Activated CD4-positive, alpha-beta T cell treated with anti-CD3 and anti-CD28 coated beads, Interleukin-10, Interleukin-2, amounts not matched to agents 100 ng/mL and 50 ng/mL, durations not matched to agents 16 hours and 8 hours (primary cell): ENCODE measurements at places on chromosomes 2 and 18.

GRCh38 chr2:212015588-212015987 is 523.0 kb downstream of the ERBB4 start:
- DNase-seq: no peak

DNA sequence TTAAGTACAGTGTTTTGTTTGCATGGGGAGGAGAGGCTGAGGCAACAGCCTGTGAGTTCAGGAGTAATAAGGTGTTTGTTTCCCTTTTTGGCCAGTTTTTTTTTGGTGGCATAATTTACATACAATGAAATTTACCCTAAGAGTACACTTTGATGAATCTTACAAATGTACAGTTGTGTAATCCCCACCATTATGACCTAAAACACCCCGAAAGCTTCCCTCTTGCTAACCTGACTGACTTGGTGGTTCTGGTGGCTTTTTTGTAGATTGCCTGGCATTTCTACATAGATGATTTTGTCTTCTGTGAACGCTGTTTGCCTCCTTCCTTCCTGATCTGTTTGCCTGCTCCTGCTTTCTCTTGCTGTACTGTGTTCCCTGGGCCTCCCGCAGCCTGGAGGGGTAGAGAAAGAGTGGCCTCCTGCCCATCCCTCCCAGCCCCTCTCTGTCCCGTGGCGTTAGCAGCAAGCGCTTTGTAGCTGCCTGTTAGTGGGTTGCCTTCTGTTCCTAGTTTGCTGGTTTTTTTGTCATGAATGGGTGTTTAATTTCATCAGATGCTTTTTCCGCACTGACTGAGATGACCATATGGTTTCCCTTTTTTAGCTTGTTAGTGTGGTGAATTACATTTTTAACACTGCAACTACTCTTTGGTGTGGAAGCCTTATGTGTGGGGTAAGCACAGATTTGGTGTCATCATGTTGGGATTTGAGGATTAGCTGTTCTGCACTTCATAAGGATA is 32.1 kb downstream of the ASAP2 start:
- DNase-seq: no peak

- no peak for DNase-seq
These were observed 75.6 kb downstream of the NDUFA10 start for GRCh38 chr2:239949537-239949936.

DNA sequence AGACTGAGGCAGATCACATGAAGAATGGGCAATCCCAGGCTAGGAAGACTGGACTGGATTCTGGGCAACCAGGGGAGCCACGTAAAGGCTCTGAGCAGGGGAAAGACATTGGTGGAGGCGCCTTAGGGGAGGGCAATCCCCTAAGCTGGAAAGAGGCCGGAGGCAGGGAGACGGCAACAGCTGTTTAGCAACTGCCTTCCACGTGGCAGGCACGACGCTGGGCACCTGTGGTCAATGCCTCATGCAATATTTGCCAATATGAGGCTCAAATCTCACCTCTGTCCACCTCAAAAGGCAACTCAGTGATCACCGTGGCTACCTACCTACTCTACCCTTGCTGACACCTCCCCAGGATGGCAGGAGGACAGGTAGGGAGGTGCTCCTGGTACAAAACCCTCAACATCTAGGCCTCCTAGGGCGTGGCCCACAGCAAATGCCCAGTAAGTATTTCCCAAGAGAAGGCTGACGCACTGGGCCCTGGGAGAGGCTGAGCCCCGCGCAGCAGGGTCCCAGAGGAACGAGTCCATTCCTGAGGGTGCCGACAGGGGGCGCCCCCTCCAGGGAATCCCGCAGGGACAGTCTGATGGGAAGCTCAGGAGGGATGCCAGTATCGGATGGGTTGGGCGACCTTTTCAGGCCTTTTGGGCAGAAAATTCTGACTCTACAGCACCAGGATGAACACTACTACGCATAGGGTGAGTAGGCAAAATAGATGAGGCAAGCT is 8.9 kb downstream of the BOLA3 start:
- DNase-seq: no peak

- no peak for DNase-seq
These were observed 175.7 kb downstream of the METTL4 start for GRCh38 chr18:2395427-2396161.

DNA sequence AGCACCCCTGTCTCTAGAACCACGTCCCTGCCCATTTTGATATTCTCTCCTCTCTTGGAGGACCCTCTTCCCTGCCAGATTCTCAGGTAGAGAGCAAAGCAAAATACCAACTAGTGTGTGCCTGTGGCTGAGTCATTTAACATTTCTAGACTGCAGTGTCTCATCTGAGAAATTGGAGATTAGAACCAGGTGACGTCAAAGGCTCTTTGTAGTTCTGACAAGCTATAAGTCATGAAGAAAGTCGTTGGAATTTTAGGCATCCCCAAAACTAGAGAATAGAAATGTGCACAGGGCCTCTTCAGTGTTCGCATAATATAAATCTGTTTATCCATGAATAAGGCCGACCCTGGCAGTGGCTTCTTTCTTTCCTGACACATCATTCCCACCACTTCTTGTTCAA is 74.4 kb upstream of the TANC1 start:
- no peak for DNase-seq

DNA sequence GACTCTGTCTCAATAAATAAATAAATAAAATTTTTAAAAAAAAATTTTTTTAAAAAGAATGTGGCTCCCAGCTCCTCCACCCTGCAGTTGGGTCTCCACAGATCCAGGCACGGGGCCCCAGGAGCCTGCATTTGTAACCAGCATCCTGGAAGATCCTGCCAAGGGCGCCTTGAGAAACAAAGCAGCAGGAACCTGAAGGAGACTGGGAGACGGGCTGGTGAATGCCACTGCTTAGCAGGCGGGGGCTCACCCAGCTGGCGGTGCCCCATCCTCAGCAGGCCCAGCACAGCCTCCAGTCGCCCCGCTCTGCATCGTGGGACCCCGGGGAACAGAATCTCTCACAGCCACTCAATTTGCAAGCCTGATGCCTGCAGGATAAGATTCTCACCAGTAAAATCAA is 187.5 kb upstream of the SALL3 start:
- no peak for DNase-seq

DNA sequence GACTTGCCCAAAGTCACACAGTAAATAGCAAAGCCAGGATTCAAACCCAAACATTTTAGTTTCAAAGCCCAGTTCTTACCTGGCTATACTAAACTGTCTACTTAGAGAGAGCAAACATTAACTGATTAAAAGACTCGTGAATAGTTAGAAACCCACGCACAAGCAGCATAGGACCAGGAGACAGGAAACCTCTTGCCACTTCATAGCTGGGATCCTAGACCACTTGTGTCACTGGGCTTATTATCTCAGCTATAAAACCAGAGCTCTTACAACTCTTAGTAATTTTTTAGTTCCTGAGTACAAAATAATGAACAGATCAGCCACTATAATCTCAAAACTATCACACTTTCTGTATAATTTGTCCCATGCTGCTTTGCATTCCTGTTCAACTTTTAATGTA is 2.4 kb upstream of the AAK1 start:
- peak; percentile 41 for DNase-seq

GRCh38 chr18:58669731-58670378 is 1.4 kb upstream of the MALT1 start:
- peak; percentile 73 for DNase-seq

- DNase-seq: no peak
These were observed 343.1 kb upstream of the LYPD1 start for GRCh38 chr2:133012847-133013734.

- DNase-seq: peak; percentile 97
These were observed at the start of gene FARP2 for GRCh38 chr2:241355983-241356870. FARP2 (plus strand) TSS chr2:241356285; CDS start chr2:241373108, 16,823 bp downstream.

GRCh38 chr18:23701017-23701416 is 11.8 kb downstream of the LAMA3 start:
- DNase-seq: no peak

- peak; percentile 66 for DNase-seq
These were observed 39.6 kb upstream of the LDLRAD4 start for GRCh38 chr18:13178976-13179375.

DNA sequence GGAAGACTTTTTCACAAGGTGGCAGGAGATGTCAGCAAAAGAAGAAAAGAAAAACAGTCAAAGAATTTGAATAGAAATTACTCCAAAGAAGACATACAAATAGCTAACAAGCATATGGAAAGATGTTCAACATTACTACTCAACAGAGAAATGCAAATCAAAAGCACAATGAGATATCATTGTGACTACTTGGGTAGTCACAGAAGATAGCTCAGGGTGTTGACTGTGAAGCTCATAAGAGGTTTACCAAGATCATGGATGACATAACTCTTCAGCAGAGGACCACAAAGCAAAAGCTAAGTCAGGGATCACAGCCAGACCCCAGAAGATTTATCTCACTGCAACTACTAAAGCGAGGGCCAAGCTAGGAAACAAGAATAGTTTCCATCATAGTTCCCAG is 53.0 kb upstream of the TANK start:
- no peak for DNase-seq

DNA sequence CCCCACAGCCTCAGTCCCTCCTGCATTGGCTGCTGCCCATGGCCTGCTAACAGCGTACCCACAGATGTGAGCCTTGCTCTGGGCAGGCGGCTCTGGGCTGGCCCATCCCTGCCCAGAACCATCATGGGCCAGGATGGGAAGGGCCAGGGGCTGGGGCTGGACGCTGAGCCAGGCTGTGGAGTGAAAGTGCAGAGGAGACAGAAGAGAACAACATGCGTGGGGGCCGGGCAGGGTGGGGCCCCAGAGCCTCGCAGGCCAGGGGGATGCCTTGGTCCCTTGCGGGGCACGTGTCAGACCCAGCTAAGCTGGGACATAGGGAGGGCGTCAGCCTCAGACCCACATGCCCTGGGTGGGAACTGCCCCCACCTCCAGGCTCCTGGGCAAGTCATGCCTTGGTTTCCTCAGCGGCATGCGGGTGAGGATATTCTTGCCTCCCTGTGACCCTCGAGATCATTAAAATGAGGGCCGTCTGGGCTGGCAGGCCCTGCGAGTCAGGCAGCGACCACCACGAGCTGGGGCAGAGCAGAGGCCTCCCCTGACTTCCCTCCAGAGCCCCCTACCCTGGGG is 27.3 kb downstream of the GPC1 start:
- no peak for DNase-seq

DNA sequence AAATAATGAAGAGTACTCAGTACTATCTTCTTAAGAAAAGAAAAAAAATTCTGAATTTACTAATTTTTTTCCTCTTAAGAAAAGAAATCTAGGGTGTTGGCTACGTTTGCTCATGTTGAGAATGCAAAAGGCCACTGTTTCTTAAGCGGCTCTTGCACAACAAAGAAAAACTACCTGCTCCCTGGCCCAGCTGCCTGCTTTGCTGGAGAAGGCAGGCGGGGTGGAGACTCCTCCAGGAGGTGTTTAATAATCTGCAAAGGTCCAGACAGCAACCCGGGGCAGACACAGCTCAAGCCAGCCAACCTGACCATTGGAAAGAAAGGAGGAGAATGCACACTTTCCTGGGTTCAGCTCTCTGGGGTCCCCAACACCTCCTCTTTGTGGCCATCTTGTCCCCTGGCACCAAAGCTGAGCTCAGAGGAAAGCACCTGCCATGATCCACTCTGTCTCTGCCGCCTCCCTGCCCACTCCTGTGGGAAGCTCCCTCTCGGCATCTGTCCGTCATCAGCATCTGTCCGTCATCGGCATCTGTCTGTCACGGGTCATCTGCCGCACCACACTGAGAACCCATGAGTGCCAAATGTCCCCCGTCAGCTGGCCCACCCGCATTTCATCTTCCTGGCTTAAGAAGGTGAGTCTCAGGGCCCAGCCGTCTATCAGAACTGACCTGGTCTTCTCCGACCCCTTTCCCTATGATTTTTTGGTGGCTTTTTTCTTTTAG is 11.9 kb downstream of the ZNF516 start:
- DNase-seq: no peak

DNA sequence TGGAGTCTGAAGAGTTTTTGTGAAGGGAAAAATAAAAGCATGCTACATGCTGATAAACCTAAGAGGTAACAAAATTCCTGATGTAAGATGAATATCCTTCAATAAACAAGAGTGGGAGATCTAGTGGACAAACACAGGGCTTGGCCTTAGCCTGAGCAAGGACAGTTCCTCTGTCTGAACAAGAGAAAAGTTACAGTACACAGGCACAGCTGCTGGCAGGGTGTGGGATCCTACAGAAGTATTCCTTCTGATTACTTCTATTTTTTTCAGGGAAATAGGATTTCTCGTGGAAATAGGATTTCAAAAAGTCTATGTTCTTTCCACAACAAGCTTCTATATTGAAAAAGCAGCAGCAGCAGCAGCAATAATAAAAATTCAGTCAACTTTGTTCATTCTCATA is 54.1 kb downstream of the NBAS start:
- DNase-seq: no peak

GRCh38 chr2:126655500-126656430 is at the start of gene GYPC:
GYPC (plus strand) TSS chr2:126656158; CDS start chr2:126656264, 106 bp downstream.
- peak; percentile 77 for DNase-seq

DNA sequence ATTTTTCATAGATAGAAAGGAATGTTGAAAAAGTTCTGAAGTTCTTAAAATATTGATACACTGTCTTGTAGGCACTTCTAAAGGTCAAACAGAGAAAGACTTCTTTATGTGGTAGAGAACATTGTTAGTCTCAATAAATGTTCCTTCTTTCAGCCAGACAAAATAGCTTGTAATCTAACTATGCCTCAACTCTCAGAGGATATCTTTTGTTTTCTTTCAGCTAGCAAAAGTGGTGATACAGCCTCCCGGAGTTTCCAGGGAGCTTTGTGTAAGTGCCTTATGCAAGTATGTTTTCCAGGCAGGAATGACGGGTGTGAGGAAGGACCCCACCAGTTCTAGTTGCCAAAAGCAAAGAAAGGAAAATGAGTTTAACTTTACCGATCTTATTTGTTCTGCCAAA is 452.1 kb upstream of the ST6GAL2 start:
- DNase-seq: no peak

GRCh38 chr2:165645930-165646831 is 147.9 kb downstream of the GALNT3 start:
- no peak for DNase-seq

DNA sequence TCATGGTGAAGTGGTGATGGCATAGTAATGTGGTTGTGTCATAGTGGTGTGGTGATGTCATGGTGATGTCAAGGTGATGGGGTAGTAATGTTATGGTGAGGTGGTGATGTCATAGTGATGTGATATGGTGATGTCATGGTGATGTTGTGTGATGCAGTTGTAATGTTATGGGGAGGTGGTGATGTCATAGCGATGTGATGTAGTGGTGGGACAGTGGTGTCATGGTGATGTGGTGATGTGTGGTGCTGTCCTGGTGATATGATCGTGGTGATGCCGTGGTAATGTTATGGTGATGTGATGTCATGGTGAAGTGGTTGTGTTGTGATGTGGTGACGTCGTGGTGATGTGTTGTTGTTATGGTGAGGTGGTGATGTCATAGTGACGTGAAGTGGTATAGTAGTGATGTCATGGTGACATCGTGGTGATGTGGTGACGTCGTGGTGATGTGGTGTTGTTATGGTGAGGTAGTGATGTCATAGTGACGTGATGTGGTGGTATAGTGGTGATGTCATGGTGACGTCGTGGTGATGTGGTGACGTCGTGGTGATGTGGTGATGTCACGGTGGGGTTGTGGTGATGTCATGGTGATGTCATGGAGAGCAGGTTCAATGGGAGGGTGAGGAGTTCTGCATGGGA is 242.7 kb upstream of the MYT1L start:
- peak; percentile 12 for DNase-seq

DNA sequence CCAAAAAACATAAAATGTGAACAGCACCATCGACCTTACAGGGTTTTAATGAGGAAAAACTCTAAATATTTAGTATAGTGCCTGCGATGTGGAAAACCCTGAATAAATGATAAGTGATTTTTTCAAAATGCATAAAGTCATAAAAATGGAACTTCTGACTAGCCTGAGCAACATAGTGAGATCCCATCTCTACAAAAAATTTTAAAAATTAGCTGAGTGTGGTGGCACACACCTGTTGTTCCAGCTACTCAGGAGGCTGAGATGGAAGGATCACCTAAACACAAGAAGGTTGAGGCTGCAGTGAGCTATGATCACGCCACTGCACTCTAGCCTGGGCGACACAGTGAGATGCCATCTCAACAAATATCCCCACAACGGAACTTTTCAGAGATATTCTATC is 4.2 kb downstream of the GGCX start:
- DNase-seq: no peak
